ENCODE measurements at places on chromosomes 4 and X.

GRCh38 chrX:98523026-98523425 lies 1639.3 kb downstream of the RPA4 start:
- DNase-seq: no peak

- no peak for DNase-seq
These were observed 12.7 kb upstream of the SMIM43 start for GRCh38 chr4:121777625-121778024.

GRCh38 chrX:16839219-16839851 lies 30.8 kb downstream of the RBBP7 start:
- no peak for DNase-seq

DNA sequence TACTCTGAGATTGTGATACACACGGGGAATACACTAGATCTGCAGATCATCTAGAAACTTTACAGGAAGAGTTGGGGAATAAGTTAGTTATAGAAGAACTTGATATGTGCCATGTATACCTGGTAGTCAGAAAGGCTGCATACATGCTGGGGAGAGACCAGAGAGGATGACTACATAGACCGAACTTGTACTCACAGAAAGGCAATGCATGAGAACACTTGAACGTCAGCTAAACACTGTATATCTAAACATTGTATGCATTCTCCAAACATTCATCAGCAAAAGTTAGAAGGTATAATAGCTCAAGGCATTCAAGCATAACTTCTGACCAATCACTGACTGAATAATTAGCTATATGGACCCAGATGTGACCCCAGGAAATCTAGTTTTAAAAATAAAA lies 78.0 kb upstream of the PDHA2 start:
- no peak for DNase-seq

DNA sequence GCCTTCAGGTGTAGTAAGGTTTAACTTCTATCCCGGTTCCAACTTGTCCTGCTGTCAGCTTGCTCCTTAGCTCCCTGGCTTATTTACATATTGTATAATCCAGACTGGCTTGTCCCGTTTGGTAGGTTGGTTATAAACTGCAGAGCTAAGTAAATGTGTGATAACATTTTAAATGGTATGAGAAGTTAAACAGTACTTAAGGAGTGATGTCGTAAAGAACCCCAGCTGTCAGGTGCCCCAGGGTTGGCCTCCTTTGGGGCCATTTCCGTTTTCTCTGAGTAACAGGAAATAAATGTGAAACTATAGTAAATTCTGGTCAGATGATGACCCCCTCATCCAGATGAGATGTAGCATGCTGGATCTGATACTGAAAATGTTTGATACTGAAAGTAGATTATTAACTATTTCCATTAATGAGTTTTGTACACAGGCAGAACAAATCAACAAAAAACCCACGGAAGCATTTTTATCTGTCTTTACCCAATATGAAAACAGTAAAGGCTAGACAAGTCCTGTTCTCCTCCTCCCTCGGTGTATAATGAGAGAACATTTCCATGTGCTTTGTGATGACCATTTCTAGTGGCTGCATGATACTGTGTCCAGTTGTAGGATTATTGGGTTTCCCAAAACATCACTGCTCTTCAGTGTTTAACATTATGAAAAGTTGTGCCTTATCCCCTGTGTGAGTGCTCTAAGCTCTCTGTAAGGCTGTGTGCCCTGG lies 22.4 kb downstream of the GAB1 start:
- no peak for DNase-seq

GRCh38 chrX:78839711-78840110 lies 92.2 kb downstream of the LPAR4 start:
- no peak for DNase-seq

DNA sequence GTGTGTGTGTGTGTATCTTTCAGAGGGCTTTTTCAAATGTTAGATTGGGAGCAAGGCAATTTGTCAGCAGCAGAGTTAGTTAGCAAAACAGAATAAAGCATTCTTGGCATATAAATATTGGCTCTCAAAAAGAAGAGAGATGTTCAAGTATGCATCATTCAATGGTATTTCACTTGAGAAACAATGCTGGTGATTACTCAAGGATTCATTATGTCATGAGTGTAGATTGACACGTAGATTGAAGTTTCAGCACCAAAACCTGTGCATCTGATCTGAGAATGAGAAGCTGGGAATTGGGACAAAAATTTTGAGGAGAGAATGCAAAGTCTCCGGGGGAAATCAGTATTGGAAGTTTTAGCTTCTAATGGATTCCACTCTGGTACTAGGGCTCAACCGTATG lies 241.4 kb downstream of the FRMPD4 start:
- DNase-seq: no peak

- DNase-seq: no peak
These were observed 15.3 kb downstream of the GPC3 start for GRCh38 chrX:133970076-133970475.

DNA sequence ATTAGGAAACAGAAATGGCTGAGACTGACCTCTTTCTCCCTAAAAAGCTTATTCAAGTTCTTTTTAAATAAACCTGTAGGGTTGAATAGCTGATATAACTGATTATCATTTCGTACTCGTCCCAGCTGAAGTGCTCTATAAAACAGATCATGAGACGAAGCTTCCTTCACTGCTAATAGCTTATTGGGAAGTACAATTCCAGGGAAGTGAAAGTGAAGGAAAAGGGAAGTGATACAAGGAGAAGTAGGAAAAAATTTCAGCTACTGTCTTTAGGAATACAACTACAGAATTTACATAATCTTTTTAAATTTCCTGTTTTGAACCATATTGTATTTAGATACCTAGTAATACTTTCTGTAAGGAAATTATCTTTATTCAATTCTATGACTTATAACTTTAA lies 103.0 kb downstream of the SNCA start:
- DNase-seq: no peak

DNA sequence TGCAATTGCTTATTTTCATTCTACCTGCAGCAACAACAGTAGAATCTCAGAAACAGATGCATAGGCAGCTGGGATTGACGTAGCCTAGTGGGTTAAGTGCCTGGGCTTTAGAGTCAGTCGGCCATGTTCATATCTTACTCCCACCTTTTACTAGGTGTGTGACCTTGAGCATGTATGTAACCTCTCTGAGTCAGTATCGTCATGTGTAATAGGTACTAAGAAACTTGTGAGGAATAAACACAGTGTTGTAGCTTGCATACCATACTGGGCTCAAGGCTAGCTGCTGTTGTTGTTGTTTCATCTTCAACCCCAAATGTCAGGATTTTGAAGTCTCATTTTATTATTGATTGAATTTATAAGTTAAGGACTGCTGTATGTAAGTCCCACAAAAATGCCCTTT lies 14.2 kb downstream of the RAB9A start:
- no peak for DNase-seq

DNA sequence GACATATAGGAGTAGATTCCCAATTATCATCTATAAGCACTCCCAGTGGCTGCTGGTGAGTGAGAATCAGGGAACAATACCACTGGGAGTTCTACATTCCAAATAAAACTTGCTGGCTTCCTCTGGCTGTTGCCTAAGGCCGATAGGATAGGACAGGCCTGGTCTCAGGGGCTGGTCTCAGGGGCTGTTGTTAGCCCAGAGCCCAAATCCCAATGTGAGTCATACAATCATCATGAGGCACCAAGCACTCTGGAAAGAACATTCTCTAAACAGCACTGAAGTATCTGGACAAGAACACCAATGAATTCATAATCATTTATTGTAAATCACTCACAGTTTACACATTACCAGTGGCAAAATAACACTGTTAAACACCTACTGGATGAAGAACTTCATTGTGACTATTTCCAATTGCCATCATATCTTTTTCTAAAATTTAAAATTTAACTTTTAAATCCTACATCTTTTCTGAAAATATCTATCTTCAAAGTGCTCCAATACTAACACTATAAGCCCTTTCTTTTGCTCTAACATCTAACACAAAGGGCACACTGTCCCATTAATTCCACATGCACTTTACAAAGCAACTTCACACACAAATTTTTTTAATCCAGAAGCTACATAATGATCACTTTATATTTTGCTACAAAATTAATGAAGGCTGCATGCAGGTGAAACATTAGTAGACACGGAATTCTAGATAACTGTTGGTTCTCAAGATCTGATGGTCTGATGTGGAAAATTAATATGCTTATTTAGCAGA lies 67.6 kb upstream of the TMEM150C start:
- DNase-seq: no peak
